Activated CD4-positive, alpha-beta T cell treated with anti-CD3 and anti-CD28 coated beads, Interleukin-2, amount 10 ng/mL, durations not matched to agents 7 days and 5 days (primary cell): ENCODE measurements at places on chromosomes 12 and 14. TPM values are rescaled to one million over a fixed set of nuclear protein-coding genes. Genes with fewer than 3 reads are reported as not detected.

DNA sequence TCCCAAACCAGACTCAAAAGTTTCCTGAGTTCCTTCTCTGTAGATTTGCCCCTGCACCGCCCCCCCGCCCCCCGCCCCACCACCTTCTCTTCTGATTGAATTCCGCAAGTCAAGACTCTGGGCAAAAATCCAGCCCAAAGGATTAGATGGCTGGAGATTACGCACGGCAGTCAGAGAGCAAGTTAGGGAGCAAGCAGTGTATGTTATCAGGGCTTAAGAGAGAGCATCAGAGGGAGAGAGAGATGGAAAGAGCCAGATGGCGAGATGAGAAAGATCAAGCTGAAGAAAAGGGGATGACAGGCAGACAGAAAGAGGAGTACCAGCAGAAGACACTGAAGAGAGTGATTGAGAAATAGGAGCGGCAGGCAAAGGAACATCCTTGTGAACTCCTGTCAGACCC is 13.9 kb upstream of the ANKRD33 start:
- DNase-seq: no peak

IL31 gene
- total RNA-seq: not detected

DNA sequence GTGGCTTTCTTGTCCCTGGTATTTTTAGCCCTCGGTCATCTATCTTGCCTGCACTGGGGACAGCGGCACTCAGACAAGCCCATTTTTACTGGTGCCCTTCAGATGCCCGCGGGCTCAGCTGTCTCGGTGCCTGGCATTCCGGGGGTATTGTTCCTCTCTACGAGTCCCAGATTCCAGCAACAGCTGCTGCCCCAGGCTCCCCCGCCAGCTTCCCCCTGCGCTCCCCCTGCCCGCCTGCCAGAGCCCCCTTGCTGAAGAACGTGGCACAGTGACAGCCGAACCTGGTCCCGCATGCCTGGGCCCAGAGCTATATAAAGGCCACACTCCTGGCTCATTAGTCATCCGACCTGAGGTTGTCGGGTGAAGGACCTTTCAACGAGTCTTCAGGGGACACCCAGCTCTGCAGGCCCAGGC is 10.9 kb upstream of the MYL2 start:
- no peak for DNase-seq

DNA sequence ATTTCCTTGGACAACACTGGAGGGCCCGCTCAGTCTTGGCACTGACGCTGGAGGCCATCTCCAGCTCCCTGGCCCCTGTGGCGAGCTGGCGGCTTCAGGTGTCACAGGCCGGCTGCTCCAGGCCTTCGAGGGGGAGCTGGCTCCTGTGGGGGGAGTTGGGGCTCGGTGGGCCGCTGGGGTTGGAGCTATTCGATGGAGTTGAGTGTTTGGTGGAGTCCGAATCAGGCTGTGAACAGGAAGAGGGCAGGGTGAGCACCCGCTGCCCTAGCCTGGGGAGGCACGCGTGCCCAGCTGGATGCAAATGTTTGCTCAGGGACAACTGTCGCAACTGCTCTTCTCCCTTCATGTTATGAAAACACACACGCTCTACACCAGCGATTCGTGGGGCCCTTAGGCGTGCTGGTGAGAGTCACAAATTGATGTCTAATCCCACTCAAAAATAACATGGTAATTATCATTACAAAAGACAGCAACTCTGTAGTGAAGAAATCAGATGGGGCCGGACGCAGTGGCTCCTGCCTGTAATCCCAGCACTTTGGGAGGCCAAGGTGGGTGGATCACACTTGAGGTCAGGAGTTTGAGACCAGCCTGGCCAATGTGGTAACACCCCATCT is 11.3 kb downstream of the AMN start:
- DNase-seq: no peak

TMCC3 gene
- 0.23 TPM for total RNA-seq
